HEK293T (cell line): ENCODE measurements at places on chromosomes 13 and 19.

DNA sequence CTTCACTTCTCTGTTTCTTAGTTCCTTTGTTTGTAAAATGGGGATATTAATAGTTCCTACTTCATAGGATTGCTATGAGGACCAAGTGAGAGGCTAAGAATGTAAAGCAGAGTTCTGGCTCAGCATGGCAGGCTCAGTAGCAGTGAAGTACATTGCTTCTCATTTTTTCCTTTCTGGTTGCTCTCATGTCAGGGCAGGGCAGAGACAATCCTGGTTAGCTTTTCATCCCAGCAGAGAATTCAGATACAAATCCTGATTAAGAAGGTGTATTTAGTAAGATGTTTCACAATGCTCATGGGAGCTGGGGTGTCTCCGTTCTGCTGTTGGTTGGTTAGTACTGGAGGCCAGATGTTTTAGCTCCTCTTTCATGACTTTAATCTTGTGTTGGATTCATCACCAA lies 42.9 kb downstream of the WASF3 start:
- DNase-seq = no peak

GRCh38 chr19:5805462-5806132 lies 730 bp downstream of the NRTN start:
- DNase-seq = peak; percentile 85

GRCh38 chr13:21074546-21074945 lies 13.2 kb upstream of the LATS2 start:
- no peak for DNase-seq

- no peak for DNase-seq
These were observed 233.3 kb downstream of the KLF5 start for GRCh38 chr13:73292127-73292526.

DNA sequence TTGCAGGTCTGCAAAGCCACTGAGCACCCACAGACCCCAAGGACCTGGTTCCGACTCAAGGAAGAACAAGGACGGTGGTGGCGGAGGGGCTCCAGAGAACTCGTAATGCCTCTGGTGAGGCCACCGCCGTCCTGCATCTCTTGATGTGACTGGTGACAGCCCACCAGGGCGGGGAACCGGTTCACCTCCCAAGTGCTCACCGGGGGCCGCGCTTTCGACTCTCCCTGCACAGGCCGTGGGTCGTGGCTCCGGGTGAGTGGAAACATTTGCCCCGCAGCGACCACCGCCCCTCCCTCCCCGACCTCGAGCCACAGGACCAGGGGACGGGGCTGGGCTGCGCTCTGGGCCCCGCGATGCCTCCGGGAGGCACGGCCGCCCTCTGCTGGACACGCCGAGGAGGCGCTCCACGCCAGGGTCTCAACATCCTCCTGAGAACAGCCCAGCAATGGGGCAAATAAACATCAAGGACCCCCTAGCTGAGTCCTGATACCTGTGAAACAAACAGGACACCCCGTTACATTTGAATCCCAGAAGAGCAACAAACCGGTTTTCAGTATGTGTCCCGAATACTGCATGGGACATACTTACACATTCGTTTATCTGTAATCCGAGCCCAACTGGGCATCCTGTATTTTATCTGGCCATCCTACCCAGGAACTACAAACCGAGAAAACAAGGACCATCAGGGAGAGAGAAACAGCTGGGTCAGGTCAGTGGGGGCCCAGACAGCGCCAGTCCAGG lies 3.9 kb upstream of the PLPP2 start:
- DNase-seq = peak; percentile 57

- no peak for DNase-seq
These were observed 22.3 kb downstream of the SETDB2 start for GRCh38 chr13:49466292-49466838.

DNA sequence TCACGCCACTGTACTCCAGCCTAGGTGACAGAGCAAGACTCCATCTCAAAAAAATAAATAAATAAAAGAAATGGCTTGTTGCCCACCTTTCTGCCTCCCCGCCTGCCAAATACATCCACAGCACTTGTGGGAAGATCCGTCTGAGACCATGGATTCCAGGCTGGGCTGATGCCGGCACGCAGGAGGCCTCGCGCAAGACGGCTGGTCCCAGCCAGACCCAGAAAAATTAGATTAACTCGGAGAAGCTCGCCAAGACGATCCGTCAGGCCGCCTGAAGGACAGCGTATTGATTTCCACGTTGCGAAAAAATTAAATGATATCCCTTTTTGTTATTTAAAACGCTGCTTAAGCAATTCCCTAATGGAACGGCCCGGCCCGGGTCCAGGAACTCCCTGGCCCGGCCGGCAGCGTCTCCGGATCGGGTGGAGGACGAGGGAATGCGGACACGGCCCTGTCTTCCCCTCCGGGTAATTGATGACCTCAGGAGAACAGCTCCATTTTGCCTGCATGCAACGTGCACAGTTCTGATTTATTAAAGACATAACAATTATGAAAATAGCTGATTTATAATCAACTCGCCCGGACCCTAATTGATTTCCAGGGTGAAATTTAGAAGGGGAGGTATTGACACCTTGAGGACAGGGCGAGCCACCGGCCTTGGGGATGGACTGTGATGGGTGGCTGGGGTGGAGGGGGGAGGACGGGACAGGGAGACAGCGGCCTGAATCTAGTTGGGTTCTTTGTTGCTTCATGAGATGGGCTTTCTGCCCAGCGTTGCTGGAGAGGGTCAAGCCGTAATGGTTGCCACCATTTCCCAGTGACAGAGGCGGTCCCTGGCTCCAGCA lies 52.1 kb downstream of the ZNRF4 start:
- no peak for DNase-seq

DNA sequence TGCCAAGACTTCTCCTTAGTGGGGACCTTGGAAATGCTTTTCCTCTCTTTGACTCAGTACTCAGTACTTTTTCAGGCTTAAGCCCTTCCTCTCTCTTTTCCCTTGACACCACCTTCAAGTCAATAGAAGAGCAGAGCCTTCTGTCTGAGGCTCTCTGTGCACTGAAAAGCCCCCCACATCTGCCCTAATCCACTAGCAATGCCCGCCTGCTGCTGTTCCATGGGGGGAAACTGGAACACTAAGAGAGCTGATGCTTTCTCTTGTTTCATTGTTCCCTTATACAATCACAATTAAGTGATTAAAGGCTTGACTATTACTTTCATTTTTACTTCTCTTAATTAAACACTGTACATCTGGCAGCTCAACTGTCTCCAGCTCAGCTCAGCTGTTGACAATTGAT lies 254.5 kb downstream of the SLITRK6 start:
- no peak for DNase-seq

- no peak for DNase-seq
These were observed 11.1 kb downstream of the LMO7 start for GRCh38 chr13:75647126-75647784.

DNA sequence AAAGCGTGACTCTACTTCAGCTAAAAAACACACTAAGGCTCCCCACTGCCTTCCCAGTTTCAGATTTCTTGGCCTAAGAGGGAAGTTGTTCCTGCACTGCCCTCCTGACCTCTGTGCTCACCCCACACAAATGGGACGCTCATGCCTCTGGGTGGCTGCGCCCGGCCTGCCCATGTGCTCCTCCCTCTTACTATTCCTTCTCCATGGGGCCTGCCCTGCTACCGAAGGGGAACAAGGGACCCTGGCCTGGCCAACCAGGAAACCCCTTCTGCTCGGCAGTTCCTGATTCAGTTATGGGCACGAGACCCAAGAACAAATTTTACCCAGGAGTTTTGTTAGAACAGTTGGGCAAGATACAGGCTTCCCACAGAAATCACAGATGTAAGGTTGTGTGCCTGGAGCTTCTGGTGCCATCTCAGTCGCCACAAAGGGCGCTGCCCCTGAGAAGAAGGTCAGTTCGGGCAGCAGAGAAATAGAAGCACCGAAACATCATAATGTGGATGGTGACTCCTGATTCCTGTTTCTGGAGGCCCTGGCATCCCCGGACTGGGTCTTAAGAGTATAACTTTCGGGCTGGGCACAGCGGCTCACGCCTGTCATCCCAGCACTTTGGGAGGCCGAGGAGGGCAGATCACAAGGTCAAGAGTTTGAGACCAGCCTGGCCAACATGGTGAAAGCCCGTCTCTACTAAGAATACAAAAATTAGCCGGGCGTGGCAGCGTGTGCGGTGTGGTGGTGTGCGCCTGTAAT lies 5.4 kb upstream of the PLPP2 start:
- DNase-seq = no peak

DNA sequence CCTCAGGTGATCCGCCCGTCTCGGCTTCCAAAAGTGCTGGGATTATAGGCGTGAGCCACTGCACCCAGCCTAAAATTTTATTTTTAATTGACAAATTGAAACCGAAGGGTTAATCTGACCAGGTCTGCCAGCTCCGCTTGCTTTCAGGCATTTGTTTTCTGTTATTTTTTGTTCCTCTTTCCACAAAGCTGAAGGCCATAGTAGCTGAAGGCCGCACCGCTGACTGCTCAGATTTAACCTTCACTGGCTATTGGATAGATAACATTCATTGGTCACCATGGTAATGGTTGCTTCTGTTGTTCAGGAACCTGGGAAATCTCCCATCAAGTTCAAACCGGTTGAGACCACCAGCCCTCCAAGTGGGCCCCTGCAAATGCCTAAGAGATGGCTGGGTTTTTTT lies 124.5 kb upstream of the USP29 start:
- DNase-seq = no peak

DNA sequence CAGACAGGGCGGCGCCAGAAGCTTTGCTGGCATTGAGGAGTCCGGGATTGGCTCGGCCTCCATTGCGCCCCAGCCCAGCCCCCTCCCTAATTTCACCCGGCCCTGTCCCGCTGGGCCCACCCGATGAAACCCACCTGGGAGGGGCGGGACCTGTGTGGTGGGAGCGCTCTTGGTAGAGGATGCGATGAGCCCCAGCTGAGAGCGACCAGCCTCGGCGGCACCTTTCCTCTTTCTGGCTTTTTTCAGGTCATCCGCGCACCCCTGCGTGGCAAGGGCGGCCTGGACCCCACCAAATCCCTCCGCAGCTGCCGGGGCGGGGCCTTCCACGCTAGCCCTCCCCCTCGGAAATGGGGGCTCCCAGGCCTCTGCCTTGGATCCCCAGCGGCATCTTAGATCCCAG lies at the start of gene ZGLP1:
Gene ZGLP1, minus strand, starts transcription at position 393 of the 400 bp plus-strand sequence.
- no peak for DNase-seq
